ENCODE measurements at places on chromosomes 3 and 15. TPM values are rescaled to one million over a fixed set of nuclear protein-coding genes. Genes with fewer than 3 reads are reported as not detected.

- DNase-seq: no peak
- H3K27ac ChIP-seq: no peak overlapping the region
- H3K36me3 ChIP-seq: no peaks in the 10 kb centered on the region
- no peaks in the 10 kb centered on the region for H3K4me1 ChIP-seq
- no peaks in the 10 kb centered on the region for H3K27me3 ChIP-seq
Measured at GRCh38 chr3:31836131-31837075, 144.7 kb downstream of the OSBPL10 start.

SUCNR1 gene
- 0.06 TPM for total RNA-seq

ASB14 gene
- not detected for total RNA-seq

PEX11A gene
- total RNA-seq: 3.8 TPM
